ENCODE measurements at places on chromosomes 5 and 9. TPM values are rescaled to one million over a fixed set of nuclear protein-coding genes. Genes with fewer than 3 reads are reported as not detected.
A peak's percentile ranks its signal among the peaks of the same experiment; 100 is the strongest.

The CCNJL gene
- 6.9 TPM for polyA plus RNA-seq

The PRRC2B gene
- 143 TPM for polyA plus RNA-seq

The FAM78A gene
- polyA plus RNA-seq: 28.2 TPM

The FRMD3 gene
- polyA plus RNA-seq: 22.5 TPM

The PRXL2C gene
- 16.6 TPM for polyA plus RNA-seq

DNA sequence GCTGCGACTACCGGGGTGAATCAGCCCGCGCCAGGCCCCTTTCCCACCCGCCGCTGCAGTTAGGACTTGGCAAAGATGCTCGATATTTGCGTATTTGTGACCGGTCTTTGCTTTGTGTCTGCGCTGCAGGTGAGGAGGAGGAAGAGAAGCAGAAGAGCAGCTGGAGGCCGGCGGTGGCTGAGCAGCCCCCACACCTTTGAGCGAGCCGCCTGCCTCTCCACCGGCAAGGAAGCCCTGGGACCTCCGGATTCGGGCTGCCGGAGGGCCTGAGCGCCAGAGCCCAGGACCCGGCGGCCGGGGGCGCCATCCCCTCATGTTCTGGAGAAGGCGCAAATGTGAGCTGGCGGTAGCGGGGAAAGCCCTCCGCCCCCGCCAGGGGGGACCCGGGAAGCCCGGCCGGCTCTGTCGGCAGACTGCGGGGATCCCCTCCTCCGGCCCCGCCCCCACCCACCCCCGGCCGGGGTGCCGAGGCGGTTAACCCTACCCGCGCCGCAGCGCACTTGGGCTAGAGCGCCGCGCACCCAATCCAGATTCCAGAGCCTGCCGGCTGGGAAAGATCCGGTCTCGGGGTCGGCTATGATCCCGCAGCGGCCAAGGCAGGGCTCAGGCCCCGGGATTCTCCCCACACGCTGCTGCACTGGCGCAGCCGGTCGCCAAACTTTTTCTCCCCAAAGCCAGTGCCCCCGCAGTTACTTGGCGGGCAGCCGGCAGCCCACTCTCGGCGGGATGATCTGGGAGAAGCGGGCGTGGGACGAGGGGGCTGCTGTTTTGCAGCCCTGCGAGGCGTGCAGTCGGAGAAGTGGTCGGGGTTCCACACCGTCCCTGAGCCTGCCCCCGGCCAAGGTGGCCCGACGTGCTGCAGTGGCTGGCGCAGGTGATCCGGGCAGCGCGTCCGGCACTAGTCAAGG is 800 bp upstream of the KCNN2 start:
- DNase-seq: peak; percentile 79

DNA sequence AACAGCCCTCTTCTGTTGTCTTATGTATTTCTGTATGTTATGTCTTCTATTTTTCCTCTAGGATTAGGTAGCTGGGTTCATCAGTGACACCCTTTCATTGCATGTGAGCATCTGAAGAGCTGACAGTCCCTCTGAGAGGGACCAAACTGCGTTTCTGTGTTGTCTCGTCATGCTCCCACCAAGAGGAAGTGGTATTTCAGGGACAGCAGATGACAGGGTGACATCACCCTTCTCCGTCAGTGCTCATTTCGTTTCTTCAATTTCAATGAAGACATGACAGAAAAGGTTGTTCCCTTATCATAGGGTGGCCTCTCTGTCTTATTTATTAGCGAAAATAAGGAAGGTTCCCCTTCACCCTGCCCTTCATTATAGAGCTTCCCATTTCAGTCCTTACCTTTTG is 225.9 kb upstream of the NR4A3 start:
- DNase-seq: no peak

GRCh38 chr5:150608991-150609390 is 31.5 kb upstream of the SYNPO start:
- no peak for DNase-seq

- no peak for DNase-seq
Measured at GRCh38 chr9:38234479-38235170, 157.9 kb upstream of the ALDH1B1 start.

GRCh38 chr9:6590772-6591384 is 54.7 kb downstream of the GLDC start:
- DNase-seq: no peak

GRCh38 chr5:109452661-109453060 is 42.9 kb upstream of the PJA2 start:
- no peak for DNase-seq

DNA sequence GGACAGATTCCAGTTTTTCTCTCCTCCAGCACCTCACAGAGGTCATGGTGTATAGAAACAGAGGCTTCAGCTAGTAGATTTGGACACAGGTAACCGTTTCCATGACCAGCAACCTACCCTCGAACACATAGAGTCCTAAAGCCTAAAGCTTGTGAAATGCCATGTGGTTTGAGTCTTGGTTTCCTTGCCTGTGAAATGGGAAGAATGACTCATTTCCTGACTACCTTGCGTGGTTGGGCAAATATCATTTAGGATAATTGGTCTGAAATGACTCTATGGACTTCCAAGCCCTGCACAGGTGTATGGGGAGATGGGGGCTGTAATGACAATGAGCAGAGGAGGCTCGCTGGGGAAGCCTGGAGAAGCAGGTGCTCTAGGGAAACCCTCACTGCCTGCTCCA is 134.6 kb downstream of the TTLL11 start:
- DNase-seq: no peak

All from muscle of back (tissue), 13 donors.